ENCODE measurements at places on chromosomes 7 and 10.

DNA sequence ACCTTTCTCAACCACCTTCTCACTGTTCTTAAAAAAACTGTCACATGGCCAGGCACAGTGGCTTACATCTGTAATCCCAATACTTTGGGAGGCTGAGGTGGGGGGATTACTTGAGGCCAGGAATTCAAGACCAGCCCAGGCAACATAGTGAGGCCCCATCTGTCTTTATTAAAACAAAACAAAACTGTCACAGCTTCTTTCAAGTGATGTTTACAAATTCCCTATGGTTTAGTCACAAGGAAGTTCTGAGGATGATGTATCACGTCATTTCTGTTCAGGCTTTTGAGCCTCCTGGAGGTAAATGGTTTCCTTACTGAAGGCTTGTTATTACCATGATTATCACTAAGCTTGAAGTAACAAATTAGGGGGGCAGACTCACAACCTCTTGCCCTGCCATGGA is 186.2 kb downstream of the CFTR start:
- no peak for DNase-seq

GRCh38 chr10:51878695-51879094 is 179.3 kb upstream of the CSTF2T start:
- DNase-seq, result no peak

DNA sequence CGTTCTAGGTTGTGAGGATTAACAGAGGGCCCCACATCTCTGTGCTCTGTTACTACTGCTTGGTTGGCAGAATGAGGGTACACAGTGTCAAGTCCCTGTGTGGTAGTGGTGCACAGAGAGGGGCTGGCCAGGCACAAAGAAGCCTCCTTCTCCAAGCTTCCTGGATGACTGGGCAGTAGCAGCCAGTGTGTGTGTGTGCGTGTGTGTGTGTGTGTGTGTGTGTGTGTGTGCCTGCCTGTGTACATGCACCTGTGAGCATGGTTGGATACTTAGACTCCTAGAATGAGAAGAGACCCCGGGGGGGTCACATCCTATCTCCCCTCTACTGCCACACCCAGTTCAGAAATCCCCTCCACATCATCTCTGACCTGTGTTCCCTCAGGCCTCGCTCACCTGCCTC is 146.7 kb upstream of the UNC5B start:
- no peak for DNase-seq

- no peak for DNase-seq
These were observed 33.9 kb downstream of the VWDE start for GRCh38 chr7:12369756-12370155.

- no peak for DNase-seq
These were observed 81.3 kb downstream of the NRCAM start for GRCh38 chr7:108374899-108375298.

GRCh38 chr10:122362621-122363020 is 11.9 kb upstream of the PLEKHA1 start:
- no peak for DNase-seq

DNA sequence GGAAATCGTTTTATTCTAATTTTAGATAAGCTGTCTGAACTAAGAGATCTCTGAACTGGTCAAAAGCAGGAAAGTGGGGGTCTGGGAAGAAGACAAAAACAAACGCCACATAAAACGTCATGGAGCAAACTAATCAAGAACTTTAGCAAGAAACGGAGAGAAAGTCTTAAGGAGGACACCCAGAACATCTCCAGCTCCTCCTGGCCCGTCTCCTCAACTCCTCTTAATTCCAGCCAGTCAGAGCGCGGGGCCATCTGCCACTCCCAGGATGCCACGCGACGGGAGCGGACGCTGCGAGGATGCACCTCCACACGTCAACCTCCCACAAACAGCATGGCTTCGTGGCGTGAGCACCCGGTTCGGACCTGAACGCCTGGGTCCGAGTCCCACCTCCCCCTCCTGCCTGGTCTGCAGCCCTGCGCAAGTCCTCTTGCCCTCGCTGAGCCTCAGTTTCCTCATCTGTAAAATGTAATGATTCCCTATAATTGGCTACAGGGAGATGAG is 598 bp downstream of the MMS19 start:
- DNase-seq, result peak; percentile 82

DNA sequence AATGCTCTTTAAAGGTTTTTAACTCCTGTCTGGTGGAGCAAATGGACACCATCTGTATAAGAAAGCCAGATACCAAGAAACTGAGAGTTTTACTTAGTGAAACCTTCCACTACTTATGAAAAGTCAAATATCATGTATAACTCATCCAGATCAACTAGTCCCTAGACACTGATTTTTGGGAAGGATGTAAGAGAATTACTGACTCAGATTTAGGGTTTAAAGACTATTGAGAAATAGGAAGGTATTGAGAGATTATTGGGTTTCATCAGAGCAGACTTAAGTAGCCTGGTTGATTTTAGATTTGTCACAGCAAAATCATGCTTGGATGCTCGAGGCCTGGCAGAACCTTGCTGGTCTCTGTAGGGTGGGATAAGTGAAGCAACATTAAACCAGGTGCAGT is 3.1 kb downstream of the CSTF2T start:
- DNase-seq, result no peak

GRCh38 chr7:122219253-122219865 is 75.3 kb upstream of the AASS start:
- DNase-seq, result no peak

GRCh38 chr7:24508316-24508715 is 64.9 kb upstream of the PALS2 start:
- no peak for DNase-seq

GRCh38 chr10:18268005-18268404 is 127.8 kb downstream of the CACNB2 start:
- DNase-seq, result no peak

- DNase-seq, result no peak
These were observed 163.7 kb downstream of the SEMA3D start for GRCh38 chr7:85023066-85023712.

GRCh38 chr7:106986450-106986977 is 58.0 kb upstream of the PRKAR2B start:
- no peak for DNase-seq

- DNase-seq, result peak; percentile 2
These were observed 315.2 kb upstream of the ZNF32 start for GRCh38 chr10:43963793-43964425.

DNA sequence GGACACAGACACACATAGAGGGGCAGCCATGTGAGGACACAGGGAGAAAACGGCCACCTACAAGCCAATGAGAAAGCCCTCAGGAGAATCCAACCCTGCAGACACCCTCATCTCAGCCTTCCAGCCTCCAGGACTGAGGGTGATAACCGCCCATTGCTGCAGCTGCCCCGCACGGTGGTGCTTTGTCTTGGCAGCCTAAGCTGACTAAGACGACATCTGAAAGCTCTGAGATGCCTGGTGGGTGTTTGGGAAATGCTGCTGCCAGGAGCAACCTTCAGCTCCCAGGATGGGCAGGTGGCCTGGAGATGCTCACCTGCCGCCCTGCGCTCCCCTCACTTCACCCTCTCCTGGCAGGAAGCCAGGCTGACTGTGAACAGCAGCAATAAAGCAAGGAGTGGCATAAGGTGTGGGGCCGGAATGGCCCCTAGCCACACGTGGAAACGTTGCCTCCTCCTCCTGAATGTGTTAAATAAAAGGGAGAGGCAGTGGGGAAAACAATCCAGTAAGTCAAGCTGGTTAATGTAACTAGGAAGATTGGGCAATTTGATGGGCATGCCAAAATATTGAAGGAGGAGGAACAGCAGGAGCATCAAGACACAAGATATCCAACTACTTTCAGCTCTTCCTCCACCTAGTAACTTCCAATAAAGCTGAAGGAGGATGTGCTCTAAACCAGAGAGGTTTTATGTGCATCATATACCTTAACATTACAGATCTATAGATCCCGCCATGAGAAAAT is 121.5 kb downstream of the TNS3 start:
- no peak for DNase-seq

GRCh38 chr7:146539836-146540235 is 423.2 kb downstream of the CNTNAP2 start:
- DNase-seq, result no peak

GRCh38 chr10:120217736-120218135 is 239.3 kb upstream of the PLPP4 start:
- DNase-seq, result no peak

GRCh38 chr7:8991159-8991558 is 557.8 kb downstream of the NXPH1 start:
- DNase-seq, result no peak

DNA sequence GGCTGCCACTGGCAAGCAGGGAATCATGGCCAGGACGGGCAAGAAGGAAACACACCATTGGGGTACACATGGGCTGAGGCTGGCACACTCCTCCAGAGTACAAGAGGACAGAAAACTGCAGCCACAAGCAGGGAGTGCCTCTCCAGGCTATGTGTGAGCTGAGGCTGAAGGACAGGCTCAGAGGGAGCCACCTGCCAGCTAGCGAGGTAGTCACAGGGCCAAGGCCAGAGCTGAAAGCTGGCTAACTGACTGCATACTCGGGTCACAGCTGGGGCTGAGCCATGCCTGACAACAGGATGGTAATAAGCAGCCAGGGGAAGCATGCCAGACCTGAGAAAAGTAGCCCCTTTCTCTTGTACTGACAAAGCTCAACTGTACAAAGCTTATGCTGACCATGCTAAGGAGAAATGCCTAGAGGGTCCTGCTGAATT is 52.0 kb downstream of the KIF5B start:
- DNase-seq, result no peak

DNA sequence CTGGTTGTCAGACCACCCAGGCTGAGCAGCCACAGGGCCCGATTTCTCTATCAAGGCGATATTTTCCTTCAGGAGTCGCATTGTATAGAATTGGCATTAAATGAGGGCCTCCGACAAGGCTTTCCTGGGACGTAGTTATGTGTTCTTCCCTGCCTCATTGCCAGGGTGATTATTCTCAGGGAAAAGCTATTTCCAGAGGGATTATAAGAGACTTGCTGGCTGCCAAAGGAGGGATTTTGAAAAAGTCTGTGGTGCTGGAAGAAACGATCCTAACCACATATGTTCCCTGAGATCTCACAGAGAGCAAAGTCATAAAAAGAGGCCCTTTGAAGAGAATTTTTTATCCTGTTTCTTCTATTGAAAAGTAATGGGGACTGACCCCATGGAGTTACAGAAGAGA is 27.7 kb upstream of the SDHAF3 start:
- DNase-seq, result no peak

- DNase-seq, result no peak
These were observed 21.8 kb upstream of the KIF5B start for GRCh38 chr10:32077896-32078485.

DNA sequence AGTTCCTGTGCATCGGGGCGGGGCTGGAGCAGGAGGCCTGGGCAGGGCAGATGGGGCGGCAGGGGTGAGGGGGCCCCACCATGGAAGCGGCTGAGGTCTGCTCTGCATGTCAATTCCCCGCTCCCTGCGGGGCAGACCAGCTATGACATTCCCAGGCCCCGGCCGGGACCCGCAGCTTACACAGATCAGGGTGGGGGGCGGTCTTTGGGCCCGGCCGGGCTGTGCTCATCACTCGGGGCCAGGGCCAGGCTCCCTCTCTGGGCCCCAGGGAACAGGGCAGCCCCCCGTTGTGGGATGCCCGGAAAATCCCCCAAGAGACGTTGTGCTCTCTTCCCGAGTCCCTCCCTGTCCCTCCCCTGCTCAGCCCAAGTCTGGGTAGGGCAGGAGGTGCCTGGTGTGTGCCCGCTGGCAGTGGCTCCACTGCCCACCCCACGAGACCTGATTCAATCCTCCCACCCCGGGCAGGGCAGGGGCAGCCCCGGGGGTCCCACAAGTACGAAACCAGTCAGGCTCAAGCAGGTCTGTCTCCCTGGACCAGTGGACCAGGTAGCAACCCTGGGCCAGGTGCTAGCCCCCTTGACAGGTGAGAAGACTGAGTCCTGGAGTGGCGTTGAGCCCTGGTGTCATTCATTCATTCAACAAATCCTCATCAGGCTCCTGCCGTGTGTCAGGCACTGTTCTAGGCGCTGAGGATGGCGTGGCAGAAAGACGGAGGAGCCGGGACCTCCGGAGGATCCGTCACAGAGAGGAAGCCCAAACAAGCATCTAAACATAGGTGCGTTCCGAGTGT is 29.0 kb downstream of the MICALL2 start:
- no peak for DNase-seq

GRCh38 chr7:123569352-123570010 is 11.9 kb upstream of the NDUFA5 start:
- no peak for DNase-seq

GRCh38 chr7:112080441-112080840 is 125.8 kb downstream of the DOCK4 start:
- no peak for DNase-seq

GRCh38 chr10:79269443-79269842 is 77.8 kb upstream of the PPIF start:
- DNase-seq, result no peak

DNA sequence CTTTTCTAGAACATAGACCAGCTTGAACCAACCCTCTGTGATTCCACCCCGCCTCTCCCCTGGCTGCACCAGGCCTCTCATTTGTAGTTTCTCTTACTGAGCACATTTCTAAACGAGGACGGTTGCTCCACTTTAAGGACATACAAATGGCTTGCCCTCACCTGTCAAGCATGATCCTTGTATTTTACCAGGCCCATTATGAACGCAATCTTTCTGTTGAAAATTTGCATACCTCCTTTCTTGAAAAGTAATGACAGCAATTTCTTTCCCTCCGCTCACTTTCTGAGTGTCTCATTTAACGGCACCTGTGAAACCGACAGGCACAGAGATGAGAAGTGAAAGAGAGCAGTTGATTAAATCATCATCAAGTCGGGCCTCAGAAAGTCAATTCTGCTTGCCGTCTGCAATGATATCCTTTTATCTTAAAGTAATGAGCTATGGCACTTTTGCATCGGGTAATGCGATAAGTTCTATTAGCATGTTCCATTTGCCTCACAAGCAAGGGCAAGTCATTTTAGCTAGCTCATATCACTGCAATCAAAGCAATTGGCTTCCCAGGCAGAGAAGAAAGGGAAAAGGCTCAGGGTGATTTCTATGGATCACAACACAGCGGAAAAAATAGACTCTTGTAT is 705.6 kb upstream of the GALNT17 start:
- no peak for DNase-seq

GRCh38 chr10:71973777-71974488 is 9.7 kb downstream of the CHST3 start:
- DNase-seq, result no peak

DNA sequence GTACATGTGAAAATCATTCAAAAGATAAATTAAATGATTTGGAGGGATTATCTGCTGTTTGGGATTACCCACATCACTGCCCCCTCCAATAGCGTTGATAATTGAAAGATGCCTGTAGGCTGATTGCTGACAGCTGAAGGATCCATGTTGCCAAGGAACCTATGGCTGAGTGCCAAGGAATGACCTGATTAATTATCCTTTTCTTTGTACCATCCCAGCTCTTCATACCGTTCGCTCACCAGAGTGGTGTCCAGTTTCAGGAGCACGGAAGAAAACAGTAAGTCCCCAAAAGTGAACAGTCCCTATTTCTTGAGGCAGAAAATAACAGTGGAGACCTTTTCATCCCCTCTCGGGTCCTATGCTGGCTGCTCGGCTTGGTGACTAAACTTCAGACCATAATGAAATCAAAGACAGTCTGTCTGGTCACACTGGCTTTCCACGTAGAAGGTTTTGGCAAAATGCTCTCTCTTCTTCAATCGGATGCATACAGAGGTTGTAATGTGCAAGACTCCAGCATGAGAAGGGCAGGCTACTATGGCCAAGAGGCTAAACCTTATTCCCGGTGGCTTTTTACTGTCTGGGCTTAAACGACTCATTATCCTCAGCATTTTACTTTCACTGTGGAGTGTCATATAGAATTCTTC is 108.8 kb downstream of the SPAG6 start:
- DNase-seq, result no peak
